Stimulated activated CD8-positive, alpha-beta memory T cell treated with anti-CD3 and anti-CD28 coated beads, Interleukin-2, amount 100 ng/mL, for 1 hour (primary cell): ENCODE measurements at places on chromosomes 16 and 17.

DNA sequence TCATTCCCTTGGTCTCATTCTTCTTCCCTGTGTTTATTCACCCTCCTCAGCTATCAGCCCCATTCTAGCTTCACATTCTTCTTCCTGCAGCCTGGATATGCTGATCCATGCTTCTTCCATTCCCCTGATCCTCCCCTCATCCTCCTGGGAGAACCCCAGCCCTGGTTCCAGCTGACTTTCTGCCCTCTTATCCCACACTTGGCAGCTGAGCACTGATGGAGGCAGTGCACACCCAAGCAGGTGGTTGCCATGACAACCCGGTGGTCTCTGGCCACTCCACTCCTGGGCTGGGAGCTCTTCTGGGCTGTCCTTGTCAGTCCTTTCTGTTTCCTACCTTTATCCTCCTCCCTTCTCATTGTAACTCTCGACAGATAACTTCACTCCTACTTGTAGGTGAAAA lies 16.7 kb upstream of the TUBG2 start:
- DNase-seq, result no peak

DNA sequence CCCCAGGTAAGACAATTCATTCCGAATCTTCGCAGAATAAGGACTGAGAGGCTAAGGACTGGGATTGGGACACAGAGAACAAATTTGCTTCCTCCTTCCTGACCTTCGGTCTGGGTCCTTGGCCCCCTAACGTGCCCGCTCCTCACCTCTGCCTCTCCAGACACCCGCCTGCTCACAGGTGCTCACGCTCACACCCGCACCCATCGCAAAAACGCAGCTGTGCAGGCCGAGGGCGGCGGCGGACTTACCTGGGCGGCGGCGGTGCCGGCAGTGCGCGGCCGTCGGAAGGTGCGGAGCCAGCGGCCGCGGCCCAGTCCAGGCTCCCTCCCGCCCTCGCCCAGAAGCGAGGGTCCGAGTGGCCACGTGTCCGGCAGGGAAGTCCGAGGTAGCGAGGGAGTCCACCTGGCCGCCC lies 7.1 kb upstream of the HOXB9 start:
- no peak for DNase-seq

- no peak for DNase-seq
These were observed 3.8 kb upstream of the C1QL1 start for GRCh38 chr17:44971776-44972483.

- DNase-seq, result no peak
These were observed 1.4 kb downstream of the MSL1 start for GRCh38 chr17:40122999-40123810.

- DNase-seq, result no peak
These were observed 38.4 kb upstream of the XYLT1 start for GRCh38 chr16:17509194-17509593.

GRCh38 chr17:73902416-73903181 lies 258.4 kb upstream of the SDK2 start:
- no peak for DNase-seq
